HCT116 (cell line): ENCODE measurements at places on chromosomes 13 and 19. TPM values are rescaled to one million over a fixed set of nuclear protein-coding genes. Genes with fewer than 3 reads are reported as not detected.

KIR3DL2 gene
- total RNA-seq: not detected

ZNF568 gene
- not detected for total RNA-seq

TPTE2 gene
- not detected for total RNA-seq

AKT2 gene
- total RNA-seq: 141 TPM

GATAD2A gene
- 130 TPM for total RNA-seq

SLC7A9 gene
- total RNA-seq: 0.42 TPM

ICAM5 gene
- 53.9 TPM for total RNA-seq

RGS9BP gene
- total RNA-seq: 0.54 TPM

ZNF90 gene
- total RNA-seq: not detected

SAE1 gene
- 213 TPM for total RNA-seq

TIMM44 gene
- total RNA-seq: 136 TPM

ONECUT3 gene
- total RNA-seq: 22.1 TPM

JAK3 gene
- total RNA-seq: 5.7 TPM

BORA gene
- total RNA-seq: 27.6 TPM

IFNL1 gene
- not detected for total RNA-seq

- no peak overlapping the region for H3K4me3 ChIP-seq
- H3K36me3 ChIP-seq: no peaks in the 10 kb centered on the region
- no peaks in the 10 kb centered on the region for H3K27me3 ChIP-seq
These were observed 11.1 kb downstream of the CILP2 start for GRCh38 chr19:19548915-19549759.

DNA sequence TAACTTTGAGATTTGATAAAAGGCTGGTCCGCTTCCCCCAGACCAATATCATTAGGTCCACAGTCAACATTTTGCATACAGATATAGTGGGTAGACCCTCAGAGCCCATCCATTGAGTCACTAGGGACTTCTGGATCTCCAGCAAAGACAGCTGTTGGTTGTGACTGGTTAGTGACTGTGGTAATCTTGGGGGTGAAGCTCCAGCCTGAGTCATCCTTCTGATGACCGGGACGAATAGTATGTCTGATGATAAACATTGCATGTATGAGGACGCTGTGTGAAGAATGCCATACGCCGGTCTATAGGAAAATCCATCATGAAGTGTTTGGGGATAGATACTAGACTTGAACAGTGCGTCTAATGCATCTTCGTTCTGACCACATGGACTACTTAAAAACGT is 307.0 kb downstream of the UQCRFS1 start:
- no peaks in the 10 kb centered on the region for H3K36me3 ChIP-seq
- no peak overlapping the region for H3K4me3 ChIP-seq
- H3K4me1 ChIP-seq: no peaks in the 10 kb centered on the region

GRCh38 chr13:23652909-23653726 is 82.9 kb downstream of the TNFRSF19 start:
- peaks cover 31% of the 10 kb centered on the region for H3K27me3 ChIP-seq
- no peak for DNase-seq

DNA sequence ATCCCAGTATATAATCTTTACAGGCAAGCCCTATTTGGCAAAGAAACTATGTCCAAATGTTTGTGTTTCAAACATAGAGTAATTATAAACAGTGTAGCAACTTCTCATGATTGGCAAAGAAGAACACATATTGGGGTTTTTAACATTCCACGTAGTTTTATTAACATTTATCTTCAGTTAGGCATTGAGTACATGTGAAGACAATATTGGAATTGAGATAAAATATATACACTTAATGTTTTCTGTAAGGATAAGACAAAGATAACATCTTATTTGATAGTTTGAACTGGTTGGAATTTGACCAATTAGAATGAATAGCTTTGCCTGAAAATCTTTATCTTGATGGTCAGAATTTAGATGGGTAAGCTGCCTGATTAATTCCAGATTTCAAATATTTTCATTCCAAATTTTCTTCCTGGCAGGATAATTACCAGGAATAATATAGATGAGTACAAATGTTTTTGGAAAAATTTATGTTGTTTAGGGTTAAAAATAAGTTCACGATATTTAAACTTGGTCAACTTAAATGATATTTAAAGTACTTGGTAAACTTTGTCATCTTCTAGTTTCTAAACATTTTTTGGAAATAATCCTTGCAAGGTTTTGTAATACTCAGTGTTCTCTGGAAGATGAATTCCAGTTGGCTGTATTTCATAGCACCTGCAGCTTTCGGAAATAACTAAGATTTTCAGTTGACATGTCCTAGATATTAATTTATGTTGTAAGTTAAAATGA is 536.5 kb upstream of the SPRY2 start:
- H3K27me3 ChIP-seq: no peaks in the 10 kb centered on the region
- H3K4me1 ChIP-seq: no peaks in the 10 kb centered on the region
- DNase-seq: no peak
- no peak overlapping the region for H3K27ac ChIP-seq
- no peak overlapping the region for H3K4me3 ChIP-seq
- no peaks in the 10 kb centered on the region for H3K36me3 ChIP-seq

GRCh38 chr13:95494082-95494681 is 58.3 kb upstream of the CLDN10 start:
- DNase-seq: peak; percentile 62
- no peak overlapping the region for H3K4me3 ChIP-seq
- H3K27ac ChIP-seq: no peak overlapping the region
- H3K4me1 ChIP-seq: peaks cover 4% of the 10 kb centered on the region; the same call in 1 of the 2 replicates

GRCh38 chr19:13782537-13782936 is 8.3 kb downstream of the C19orf53 start:
- H3K27ac ChIP-seq: no peak overlapping the region
- no peak overlapping the region for H3K4me3 ChIP-seq
- no peak for DNase-seq
- H3K36me3 ChIP-seq: peaks cover 15% of the 10 kb centered on the region; the same call in 1 of the 2 replicates
- H3K27me3 ChIP-seq: no peaks in the 10 kb centered on the region

- peaks cover 6% of the 10 kb centered on the region; the same call in 1 of the 2 replicates for H3K4me1 ChIP-seq
- DNase-seq: no peak
- no peaks in the 10 kb centered on the region for H3K27me3 ChIP-seq
- H3K27ac ChIP-seq: peak overlapping the region; percentile 57
- peak overlapping the region; percentile 62 for H3K4me3 ChIP-seq
These were observed 7.8 kb upstream of the DGKH start for GRCh38 chr13:42040730-42041010.

DNA sequence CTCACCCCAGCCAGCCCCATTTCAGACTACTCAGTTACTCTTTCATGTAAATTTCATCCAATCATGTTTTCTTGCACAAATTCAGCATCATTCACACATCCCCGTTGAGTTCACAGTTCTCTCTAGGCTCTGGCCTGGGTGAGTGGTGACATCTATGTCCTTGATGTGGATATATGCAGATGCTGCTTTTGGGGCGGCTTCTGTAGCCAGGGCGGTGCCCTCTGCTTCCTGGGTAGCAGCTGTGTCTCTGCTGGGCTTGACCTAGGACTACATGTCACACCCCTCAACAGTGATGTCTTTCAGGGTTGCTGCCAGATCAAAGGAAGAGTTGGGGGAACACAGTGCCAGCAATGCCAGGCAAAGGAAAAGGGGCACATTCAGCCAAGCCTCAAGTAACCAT is 68.5 kb upstream of the KCTD15 start:
- H3K27me3 ChIP-seq: peaks cover 24% of the 10 kb centered on the region
- DNase-seq: no peak
- no peak overlapping the region for H3K27ac ChIP-seq
- H3K4me3 ChIP-seq: no peak overlapping the region
- no peaks in the 10 kb centered on the region for H3K4me1 ChIP-seq

- no peaks in the 10 kb centered on the region for H3K27me3 ChIP-seq
- no peaks in the 10 kb centered on the region for H3K36me3 ChIP-seq
- peaks cover 6% of the 10 kb centered on the region for H3K4me1 ChIP-seq
- no peak overlapping the region for H3K27ac ChIP-seq
These were observed 1775.1 kb upstream of the PCDH20 start for GRCh38 chr13:63190742-63191141.

DNA sequence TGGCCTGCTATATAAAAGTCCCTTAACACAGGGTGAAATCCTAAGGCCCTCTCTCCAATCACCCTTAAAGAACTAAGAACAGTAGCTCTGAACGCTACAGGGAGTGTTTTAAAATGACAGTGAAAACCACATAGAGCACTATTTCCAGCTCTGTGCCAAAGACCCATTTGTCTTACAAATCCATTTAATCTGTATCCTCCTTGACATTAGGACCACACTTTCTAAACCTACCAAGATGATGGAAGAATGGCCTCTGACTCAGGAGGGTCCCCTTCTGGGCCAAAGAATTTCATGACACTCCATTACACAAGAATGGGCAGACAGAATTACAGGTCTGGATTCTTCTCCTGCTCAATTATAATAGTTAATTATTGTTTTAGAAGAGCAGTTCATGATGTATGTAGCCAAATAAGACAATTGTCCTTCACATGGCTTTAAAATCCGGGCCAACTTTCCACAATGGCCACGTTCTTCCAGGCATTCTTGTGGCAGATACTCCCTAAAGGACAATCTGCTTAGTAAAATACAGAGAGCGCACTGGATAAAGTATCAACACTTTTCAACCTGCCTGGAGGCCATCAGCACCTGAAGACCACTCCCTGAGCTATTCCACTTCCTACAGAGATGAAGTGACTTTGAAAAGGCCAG is 61.0 kb downstream of the STK24 start:
- DNase-seq: no peak
- H3K27me3 ChIP-seq: no peaks in the 10 kb centered on the region
- peaks cover 18% of the 10 kb centered on the region; the same call in 1 of the 2 replicates for H3K36me3 ChIP-seq
- H3K4me3 ChIP-seq: no peak overlapping the region

DNA sequence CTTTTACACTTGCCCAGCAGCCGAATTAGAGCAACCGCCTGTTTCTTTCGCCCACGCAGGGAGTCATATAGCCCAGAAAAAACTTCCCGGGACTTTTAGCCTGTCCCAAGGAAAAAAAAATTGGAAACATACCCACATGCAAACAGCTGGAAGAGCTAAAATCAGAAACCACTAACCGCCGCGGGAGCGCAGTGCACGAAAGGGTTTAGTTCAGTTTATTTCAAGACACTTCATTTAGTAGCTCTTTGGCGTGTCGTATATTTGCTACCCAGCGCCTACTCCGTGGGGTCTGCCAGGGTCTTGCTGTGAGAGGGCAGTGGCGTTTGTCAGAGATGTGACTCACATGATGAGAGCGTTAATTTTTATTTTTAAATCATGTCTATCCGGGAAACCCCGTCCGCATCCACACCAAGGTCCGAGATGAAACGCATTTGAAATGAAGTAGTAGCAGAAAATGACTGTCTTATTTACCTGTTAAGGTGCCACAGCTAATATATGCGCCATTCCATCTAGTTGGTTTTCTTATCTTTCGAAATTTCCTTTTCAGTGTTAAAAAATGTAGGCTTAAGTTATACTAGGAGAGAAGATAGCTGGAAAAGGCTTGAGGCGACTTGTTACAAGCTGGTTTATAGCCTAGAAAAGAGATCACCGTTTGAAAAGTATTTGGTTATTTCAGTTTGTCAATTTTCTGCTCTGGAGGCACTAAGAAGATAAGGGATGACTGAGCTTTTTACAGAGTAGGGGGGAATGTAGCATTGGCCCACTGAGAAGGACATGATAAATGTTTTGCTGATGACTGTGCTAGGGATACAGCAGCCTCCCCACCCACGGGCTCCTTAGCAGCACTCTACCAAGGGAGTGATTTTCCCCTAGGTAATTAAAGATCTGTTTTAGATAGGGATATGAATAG is 1.7 kb downstream of the KLF5 start:
- H3K27me3 ChIP-seq: no peaks in the 10 kb centered on the region
- peak overlapping the region; percentile 83 for H3K27ac ChIP-seq

DNA sequence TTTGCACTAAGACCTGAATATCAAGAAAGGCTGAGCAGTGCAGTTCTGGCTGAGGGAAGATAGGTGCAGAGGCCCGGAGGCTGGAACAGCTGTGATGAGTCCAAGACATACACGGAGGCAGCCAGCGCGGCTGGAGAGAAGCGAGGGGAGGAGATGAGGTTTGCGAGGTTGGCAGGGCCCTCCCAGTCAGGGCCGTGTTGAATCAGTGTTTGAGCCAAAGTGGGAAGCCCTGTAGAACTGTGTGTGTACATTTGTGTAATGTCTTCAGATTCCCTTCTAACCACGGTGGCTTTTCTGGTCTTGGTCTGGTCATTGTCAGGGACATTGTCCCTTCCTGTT is 34.9 kb downstream of the PAK4 start:
- H3K4me3 ChIP-seq: no peak overlapping the region
- H3K27me3 ChIP-seq: no peaks in the 10 kb centered on the region
- H3K36me3 ChIP-seq: no peaks in the 10 kb centered on the region
- no peak for DNase-seq

- H3K27me3 ChIP-seq: no peaks in the 10 kb centered on the region
- peak; percentile 39 for DNase-seq
- H3K27ac ChIP-seq: peak overlapping the region; percentile 95
- H3K36me3 ChIP-seq: peaks cover 37% of the 10 kb centered on the region
These were observed 813 bp downstream of the ZNF562 start for GRCh38 chr19:9673912-9674662.

GRCh38 chr19:47005164-47005641 is 14.4 kb upstream of the NPAS1 start:
- no peak overlapping the region for H3K4me3 ChIP-seq
- H3K27me3 ChIP-seq: no peaks in the 10 kb centered on the region
- no peaks in the 10 kb centered on the region for H3K4me1 ChIP-seq
- H3K27ac ChIP-seq: no peak overlapping the region
- peaks cover 4% of the 10 kb centered on the region; the same call in 1 of the 2 replicates for H3K36me3 ChIP-seq
- DNase-seq: no peak

DNA sequence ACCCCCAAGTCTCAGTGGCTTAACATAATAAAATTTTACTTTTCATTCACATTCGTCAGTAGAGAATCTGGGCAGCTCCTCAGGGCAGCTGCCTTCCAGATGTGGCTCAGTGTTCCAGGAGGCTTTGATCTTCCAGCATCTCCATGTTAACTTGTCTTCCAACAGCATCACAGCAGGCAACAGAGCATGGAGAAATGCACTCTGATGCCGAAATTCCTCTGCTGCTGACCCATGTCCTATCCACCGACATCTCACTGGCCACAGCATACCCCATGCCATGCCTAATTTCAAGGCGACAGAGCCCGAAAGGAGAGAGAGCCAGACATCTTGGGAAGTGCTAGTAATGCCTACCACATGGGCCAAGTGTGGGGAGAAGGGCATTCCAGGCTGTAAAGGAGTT is 64.9 kb upstream of the MEDAG start:
- no peak overlapping the region for H3K27ac ChIP-seq
- no peaks in the 10 kb centered on the region; the same call in 1 of the 2 replicates for H3K4me1 ChIP-seq
- H3K36me3 ChIP-seq: no peaks in the 10 kb centered on the region
- no peak overlapping the region for H3K4me3 ChIP-seq
- no peak for DNase-seq
